Lower lobe of right lung (tissue), 2 donors: ENCODE measurements at places on chromosomes 6 and 20.

DNA sequence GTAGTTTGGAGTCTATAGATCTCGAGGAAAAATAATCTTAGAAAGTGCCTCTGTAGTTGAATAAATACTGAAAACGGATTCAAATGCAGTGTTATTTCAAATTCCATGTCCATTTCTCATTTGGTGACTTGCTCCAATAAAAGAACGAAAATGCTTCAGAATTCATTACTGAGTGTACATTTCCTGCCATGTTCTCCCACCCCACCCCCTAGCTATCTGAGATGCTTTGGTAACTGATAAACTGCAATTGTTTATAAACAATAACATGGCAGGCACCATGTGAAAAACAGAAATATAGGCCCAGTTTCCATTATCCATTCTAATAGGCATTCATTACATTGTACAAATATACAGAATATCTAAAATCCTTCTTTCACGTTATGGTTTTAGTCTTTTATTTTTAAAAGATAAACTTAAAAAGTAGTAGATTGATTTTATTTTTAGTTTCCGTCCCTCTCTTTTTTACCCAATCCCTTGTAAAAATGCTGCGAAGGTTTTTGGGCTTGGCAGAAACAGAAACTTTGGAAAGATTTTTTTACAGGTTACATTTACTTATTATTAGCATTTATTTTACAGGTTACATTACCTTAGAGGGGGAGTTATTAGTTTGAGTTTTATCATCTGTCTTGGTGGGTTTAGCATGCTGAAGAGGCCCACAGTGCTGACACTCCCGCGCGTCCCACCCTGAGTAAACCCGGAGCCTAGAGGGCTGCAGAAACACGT is 1.5 kb downstream of the FAM162B start:
- no peak for DNase-seq

DNA sequence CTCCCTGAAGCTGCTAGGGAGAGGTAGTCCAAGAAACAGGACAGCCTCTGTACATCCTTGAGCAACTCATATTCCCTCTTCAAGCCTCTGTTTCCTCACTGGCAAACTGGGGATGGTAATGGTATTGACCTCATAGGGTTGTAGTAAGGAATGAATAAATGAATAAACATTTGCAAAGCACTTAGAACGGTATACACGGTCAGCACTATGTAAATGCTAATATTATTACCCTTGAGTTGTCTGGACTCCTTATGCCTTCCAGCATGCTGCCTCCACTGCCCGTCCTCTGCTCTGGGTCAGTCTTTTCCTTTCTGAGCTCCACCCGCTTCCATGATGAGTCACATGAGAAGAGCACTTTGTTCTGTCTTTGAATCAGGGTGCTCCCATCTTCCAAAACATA is 50.6 kb downstream of the KHDC1L start:
- DNase-seq = no peak

- DNase-seq = no peak
Measured at GRCh38 chr20:33833333-33833732, 22.2 kb downstream of the CHMP4B start.

GRCh38 chr6:51608932-51609331 is 478.5 kb downstream of the PKHD1 start:
- DNase-seq = no peak

GRCh38 chr6:143276436-143276835 is 174.1 kb downstream of the ADAT2 start:
- DNase-seq = no peak
